ENCODE measurements at places on chromosomes 5 and 9. TPM values are rescaled to one million over a fixed set of nuclear protein-coding genes. Genes with fewer than 3 reads are reported as not detected.

Gene C5orf46
- polyA plus RNA-seq: 0.43 TPM

Gene RFESD
- polyA plus RNA-seq: 4.6 TPM

Gene CHD1
- 8.3 TPM for polyA plus RNA-seq

Gene PCDHGB4
- polyA plus RNA-seq: 5.6 TPM

Gene SEMA5A
- 33.5 TPM for polyA plus RNA-seq
